ENCODE measurements at places on chromosomes 5 and 9.

DNA sequence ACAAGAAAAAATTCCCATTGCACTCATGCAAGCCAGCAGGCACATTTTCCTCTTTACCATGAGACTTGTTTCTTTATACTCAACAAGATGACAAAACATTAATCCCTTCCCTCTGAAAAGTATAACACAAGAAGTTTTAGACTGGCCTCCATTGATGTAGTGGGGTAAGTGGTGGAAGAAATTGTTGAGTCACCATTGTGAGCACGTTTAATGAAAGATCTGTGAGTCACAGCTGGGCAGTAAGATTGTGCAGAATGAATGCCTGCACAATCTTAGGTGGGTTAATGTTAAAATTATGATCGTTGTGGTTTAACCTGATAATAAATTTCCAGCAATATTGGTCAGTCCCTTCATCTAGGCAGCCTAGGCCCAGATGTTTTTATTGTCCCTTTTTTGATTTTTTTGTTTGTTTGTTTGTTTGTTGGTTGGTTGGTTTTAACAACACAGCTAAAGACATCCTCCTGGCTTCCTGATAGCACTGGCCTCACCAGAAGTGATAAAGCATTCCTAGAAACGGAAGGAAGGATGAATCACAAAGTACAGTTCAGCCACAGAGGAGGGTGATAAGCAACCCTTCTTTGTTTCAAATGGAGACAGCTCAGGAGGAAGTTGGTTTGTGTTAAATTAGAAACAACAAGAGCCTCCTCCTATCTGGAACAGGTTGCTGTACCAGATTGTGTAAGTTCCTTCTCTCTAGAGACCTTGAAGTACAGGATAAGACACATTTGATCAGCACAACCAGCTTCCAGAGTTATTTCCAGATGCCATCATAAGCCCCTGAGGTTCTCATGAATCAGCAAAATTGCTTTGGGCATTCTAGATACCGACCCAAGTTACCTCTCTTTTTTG, 40.3 kb downstream of the SLC24A2 start:
- DNase-seq: no peak

DNA sequence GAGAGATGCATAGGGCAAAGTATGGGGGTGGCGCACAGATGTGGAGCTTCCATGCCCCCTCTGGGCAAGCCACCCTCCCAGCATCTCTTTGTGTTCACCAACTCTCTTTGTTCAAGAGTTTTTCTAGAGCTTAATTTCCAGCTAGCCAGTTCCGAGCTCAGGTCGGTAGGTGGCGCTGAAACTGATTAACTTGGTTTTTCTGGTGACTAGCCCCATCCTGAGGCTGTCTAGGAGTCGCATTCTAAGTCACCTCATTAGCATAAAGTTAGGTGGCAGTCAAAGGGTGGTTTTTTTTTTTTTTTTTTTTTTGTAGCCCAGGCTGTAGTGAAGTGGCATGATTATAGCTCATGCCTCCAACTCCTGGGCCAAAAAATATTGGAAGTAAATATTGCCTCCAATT, 476.4 kb downstream of the KDM4C start:
- peak; percentile 42 for DNase-seq

DNA sequence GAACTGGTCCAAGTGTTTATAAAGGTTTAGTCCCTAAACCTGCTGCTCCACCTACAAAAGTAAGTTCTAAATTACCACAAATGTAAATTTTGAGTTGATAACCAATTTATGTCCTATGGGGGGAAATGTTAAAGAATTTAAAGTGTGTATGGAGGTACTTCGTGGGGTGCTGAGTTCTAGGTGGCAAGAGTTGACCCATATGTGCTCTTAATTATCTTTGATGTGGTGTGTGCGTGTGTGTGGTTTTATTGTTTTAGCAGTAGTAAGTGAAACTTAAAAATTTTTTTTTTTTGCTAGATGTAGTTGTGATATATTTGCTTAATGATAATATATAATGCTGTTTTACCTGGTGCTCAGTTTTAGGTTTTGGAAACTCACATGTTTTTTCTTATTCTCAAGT, 72.6 kb downstream of the GPBP1 start:
- no peak for DNase-seq

DNA sequence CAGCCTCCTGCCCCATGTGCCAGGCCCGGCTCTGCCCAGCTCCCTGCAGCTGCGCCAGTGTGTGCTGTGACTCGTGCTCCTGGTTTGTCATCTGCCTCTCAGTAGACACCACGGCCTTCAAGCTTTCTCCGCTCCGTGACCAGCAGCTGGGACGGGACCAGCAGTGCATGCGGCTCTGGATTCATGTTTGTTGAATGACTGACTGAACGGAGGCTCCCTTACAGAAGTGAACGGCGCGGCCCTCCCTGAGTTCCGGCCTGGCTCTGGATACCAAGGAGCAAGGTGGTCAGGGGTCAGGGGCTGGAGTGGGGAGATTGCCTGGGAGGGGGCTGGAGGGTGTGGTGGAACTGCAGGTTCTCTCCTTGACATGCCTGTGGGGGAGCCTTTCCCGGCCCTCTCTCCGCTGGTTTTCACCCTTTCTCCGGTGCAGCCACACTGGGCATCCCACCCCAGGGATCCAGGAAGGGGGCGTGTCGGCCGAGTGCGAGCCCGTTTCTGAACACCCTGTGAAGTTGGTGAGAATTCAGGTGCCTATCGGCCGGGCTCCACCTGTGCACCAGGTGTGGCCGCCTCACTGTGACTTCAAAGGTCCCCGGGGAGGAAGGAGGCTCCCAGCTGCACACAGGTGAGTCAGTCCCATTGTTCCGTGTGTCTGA, 11.1 kb upstream of the CEP72 start:
- no peak for DNase-seq

DNA sequence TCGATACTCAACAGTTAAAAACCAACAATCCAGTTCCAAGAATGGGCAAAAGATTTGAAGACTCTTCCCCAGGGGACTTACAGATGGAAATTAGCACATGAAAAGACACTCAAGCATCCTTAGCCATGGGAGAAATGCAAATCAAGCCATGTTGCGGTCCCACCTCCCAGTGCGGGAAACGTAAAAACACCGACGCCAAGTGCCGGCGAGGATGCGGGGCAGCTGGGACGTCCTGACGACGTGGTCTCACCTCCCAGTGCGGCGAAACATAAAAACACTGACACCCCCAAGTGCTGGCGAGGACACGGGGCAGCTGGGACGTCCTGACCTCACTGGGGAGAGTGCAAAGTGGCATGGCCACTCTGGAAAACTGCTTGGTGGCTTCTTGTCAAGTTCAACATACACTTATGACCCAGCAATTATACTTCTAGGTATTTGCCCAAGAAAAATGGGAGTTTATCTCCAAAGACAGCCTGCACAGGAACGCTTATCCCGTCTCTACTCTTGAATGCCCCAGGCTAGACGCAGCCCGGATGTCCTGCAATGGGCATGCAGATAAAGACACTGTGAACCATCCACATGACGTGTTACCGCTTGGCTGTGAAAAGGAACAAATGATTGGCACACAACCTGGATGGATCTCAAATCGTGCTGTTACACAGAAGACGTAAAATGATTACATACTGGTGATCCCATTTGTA, 60.1 kb upstream of the UBAC1 start:
- no peak for DNase-seq

- no peak for DNase-seq
These were observed 19.0 kb upstream of the FAM169A start for GRCh38 chr5:74885170-74885569.

GRCh38 chr5:168962306-168962705, 338.6 kb downstream of the SLIT3 start:
- no peak for DNase-seq

DNA sequence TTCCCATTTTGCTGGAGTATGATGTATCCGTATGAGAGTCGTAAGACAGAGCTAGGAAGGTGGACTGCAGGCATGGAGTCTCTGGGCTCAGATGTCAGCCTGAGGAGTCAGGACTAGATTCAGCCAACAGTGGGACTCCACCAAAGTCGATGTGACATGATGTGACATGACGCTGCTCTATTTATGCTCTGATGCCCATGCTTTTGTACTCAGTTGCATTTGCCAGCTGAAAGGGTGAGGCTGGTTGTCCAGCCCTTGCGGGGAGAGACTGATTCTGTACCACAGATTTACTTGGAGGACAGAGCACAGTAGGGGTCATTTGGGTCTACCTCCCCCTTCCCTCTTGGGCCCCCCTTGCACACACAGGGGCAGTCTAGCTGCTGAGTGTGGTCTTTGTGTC, 88.5 kb upstream of the ATG10 start:
- no peak for DNase-seq

DNA sequence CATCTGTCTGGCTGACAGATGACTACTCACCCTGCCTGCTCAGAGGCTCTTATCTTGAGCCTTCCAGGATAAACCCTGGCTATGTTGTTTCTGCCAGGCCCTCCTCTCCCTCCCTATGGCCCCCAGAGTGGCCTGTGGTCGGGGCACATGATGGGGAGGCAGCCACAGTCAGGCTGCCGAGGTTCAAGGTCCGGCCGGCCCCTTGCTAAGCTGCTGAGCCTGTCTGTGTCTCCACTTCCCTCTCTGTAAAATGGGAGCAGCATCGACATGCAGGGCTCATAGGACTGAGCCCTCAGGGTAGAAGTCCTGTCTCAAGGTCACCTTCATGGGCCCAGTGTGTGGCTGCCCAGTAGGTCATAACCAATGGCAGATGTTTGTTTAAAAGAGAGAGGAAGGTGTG, 28.5 kb downstream of the WNK2 start:
- no peak for DNase-seq

DNA sequence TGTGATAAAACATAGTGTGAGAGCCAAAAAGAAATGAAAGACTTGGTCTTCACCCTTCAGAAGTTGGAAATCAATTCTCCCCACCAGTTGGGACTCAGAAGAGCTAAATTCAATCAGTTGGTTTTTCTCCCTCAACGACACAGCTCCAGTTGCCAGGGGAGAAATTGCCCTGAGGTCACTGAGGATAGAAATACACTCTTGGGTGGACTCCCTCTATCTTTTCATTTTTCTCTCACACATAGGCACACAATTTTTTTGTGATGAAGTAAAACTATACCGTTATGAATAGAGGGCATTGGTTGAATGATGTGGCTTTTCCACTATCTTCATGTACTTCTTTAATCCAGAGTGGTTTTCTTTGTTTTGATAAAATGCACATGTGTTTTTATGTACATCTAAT, 80.2 kb downstream of the ZNF366 start:
- DNase-seq: no peak

GRCh38 chr9:70829591-70830265, 291.7 kb downstream of the TRPM3 start:
- no peak for DNase-seq

DNA sequence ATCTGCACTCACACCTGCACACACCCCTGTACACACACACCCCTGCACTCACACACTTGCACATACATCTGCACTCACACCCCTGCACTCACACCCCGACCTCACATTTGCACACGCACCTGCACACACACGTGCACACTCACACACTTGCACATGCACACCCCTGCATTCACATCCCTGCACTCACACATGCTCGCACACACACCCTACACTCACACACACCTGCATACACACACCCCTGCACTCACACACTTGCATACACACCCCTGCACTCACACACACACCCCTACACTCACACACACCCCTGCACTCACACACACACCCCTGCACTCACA, 27.5 kb downstream of the GLT6D1 start:
- no peak for DNase-seq

DNA sequence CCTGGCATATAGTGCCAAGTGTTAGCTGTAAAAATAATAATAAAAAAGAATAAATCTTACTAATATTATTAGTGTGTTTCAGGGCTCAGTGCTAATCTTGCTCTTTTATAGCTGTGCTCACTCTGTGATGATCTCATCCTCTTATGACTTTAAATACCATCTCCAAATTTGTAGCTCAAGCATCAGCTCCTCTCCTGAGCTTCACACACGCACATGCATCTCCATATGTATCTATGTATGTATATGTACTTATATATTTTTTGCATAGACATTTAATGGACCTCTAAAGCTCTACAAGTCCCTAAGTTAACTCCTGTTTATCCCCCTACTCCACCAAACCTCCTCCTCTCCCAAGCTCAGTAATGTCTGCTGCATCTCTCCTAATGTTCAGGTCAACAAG, 170.8 kb upstream of the NR3C1 start:
- no peak for DNase-seq

GRCh38 chr5:150143350-150144245, 12.0 kb downstream of the PDGFRB start:
- DNase-seq: peak; percentile 96

DNA sequence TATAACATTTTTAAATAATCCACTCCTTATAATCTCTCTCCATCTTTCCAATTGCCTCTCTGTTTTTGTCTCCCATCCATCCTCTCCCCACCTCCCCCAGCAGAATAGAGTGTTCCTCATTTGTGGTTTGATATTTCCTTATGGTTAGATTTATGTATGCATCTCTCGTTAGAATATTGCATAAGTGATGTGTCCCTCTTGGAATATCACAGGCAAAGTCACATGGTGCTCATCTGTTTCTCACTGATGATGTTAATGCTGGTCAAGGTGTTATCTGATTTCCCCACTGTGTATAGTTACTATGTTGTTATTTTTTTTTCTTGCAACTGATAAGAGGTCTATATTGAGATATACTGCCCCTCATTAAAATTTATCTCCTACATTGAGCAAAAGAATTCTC, 3.1 kb upstream of the LRRC70 start:
- DNase-seq: no peak

DNA sequence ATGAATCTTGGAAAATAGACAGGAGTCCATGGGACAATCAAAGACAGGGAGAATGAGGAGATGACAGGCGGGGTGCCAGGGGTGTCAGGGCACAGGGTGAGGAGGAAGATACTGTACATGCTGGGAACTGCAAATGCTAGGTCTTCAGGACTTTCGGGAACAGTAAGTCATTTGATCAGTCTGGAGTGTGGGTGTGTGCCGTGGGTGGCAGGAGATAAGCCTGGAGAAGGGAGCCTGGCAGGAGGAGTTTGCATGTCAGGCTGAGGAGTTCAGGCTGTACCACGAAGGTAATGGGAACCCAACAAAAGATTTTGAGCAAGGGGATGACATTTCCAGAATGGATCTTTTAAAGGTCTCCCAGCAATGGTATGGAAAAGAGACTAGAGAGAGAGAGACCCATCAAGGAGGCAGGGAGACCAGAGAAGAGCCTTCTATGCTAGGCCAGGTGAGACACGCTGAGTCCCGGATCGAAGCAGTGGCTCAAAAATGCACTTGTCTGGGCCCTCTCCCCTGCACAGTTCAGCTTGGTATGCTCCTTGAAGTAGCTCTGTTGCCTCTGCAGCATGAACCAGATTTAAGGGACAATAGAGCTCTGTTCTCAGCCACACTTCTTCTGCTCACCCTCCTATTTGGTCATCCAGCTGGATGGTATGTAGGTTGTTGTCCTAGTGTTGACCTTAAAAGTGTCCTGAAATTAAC, 77.0 kb upstream of the FER start:
- no peak for DNase-seq

GRCh38 chr5:14407051-14407450, 174.5 kb upstream of the OTULINL start:
- DNase-seq: no peak

Measured in vagina (tissue), 2 donors.